Skeletal muscle cell (primary cell): ENCODE measurements at places on chromosomes 2 and 18.

GRCh38 chr2:65232636-65233035 lies 5.0 kb downstream of the ACTR2 start:
- peak; percentile 27 for DNase-seq

DNA sequence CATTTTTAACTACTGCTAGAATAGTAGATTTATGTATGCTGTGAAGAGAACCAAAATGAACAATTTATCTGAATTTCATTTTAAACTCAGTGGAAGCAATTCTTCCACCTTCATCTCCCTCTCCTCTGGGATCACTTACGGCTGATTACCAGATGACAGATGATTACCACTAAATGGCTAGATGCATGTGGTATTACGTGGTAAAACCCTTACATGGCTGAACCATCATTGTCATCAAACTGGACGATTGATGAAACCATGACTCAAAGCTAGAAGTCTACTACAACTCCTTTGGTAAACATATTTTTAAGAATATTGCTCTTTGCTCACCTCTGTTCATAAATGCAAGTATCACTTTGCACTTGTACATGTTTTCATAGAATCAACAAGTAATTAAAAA lies 48.5 kb upstream of the DOCK10 start:
- peak; percentile 55 for DNase-seq

DNA sequence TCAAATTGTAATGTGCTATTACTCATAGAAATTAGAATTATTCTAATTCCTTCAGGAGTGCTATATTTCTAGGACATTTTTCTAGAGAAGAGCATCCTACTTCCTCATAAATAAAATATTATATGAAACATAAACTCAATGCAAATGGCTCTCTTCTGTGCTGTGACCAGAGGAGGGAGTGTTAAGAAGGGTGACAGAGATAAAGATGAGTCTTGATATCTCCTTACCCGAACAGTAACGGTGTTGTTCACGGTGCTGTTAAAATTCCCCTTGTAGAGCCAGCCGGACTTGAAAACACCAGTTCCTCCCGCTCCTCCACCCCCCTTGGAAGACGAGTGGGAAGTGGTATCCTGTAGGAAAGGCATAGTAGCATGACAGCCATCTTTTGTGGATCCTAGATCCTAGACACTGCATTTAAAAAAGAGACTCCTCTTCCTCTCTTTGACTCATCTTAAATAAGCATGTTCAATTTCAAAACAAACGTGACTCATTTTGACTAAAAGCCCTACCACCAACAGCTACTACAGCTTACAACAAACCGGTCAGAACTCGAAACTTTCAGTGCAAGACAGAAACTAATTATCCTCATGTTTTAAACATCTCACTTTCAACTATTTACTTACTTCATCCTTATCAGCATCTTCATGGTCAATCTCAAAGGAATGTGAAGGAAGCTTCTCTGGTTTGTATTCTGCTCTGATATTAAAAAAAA lies 156.3 kb downstream of the DOCK10 start:
- peak; percentile 61 for DNase-seq

GRCh38 chr2:200467806-200468681 lies 41.8 kb downstream of the KCTD18 start:
- no peak for DNase-seq

GRCh38 chr2:145066151-145066661 lies 546.3 kb upstream of the ZEB2 start:
- DNase-seq, result peak; percentile 41

DNA sequence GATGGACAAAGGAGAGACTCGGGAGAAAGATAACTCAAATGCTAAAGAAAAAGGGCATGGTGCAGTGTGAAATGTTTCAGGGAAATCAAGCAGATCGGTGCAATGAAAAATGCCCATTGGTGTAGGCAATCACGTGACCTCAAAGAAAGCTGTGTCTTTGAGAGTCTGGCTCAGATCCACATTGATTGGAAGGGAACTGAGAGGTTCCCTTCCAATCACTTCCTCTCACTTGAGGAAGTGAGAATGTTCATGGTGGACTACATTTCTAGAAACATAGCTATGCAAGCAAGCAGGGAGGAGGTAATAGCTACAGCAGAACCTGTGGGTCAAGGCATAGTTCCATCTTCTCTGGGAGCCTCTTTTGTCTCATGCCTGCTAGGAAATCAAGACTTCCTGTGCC lies 187.4 kb downstream of the LPIN1 start:
- no peak for DNase-seq

GRCh38 chr2:174794851-174795374 lies 30.6 kb upstream of the CHRNA1 start:
- DNase-seq, result no peak

DNA sequence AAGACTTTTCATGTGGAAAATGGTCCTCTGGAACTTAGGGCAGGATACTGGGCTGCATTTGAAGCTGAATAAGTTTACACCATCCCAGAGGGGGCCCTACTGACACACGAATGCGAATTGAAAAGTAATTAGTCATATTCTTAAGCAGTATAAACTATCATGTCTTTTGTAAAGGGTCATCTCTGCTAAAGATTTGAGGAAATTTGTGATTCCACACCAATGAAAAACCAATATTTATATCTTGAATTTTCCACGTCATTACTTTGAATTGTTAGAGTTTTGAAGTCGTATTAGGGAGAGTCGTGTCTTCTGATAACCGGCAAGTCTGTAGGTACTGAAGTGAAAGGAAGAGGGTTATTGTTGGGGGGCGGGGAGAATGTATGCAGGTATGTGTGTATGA lies 4.1 kb upstream of the OTX1 start:
- DNase-seq, result no peak

- DNase-seq, result no peak
These were observed at the start of gene CTAGE1 for GRCh38 chr18:22417496-22418188. Gene CTAGE1 (minus strand): TSS chr18:22417915. CDS start chr18:22417811, 104 bp downstream.

- DNase-seq, result no peak
These were observed 73.0 kb downstream of the MTCL1 start for GRCh38 chr18:8778386-8778785.

- DNase-seq, result no peak
These were observed 2.9 kb downstream of the C1QL2 start for GRCh38 chr2:119155633-119156032.

DNA sequence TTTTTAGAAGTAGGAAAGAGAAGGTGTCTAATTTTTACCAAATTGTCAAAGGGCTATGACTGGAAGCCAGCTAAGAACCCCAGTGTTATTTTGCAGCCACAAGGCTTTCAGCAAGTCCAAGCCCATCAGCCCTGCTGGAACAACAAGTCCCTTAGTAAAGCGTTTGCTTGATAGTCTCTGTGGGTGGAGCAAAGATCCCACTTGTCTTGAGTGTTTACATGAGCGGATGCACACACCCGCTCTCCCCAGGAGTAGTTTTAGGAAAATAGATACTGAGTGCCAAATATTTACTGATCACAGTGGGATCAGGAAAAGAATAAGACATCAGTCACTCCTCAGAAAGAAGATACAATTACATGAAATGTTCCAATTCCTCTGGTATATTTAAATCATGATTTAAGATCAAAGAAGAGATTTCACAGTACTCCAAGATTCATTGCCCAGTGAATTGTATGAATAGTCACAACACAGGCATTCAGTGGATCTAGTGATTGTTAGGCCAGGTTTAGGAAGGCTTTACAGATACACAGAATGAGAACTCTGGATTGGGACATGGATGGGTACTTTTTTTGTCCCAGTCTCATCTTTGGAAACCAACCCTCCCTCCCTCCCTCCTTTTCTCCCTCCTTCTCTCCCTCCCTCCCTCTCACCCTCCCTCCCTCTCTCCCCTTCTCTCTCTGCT lies 514.9 kb downstream of the PTPRM start:
- no peak for DNase-seq

GRCh38 chr2:131022731-131023130 lies 70.5 kb downstream of the FAM168B start:
- DNase-seq, result no peak

DNA sequence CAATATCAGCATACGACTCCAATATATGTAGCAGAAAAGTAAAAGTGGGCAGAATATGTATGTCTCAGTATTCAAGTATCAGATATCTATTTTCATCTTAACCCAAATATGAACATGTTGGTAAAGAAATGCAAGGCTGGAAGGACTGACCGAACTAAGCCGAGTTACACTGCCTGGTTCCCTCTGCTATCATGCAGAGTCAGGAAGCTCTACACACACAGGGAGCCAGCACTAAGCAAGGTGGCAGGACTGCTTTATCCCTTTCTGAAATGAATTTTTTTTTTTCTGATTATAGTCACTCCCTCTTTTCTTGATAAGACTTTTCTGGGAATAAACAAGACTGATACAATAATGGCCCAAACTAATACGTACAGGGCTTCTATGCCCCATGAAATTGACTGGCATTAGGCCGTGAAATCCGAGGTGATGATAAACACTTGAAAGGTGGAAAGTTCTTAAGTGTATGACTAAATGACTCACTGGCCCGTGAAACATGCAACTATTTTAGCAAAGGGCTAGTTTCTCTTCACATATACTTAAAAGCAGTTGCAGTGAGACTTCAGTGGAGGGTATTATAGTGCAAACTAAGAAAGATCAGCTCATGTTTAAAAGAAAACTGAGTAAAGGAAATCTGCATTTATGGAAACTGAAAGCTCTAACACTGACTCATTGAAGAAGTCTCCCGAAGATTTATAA lies 14.9 kb downstream of the DPP4 start:
- no peak for DNase-seq

- DNase-seq, result no peak
These were observed 1.4 kb upstream of the TGOLN2 start for GRCh38 chr2:85329181-85329651.

GRCh38 chr2:25842155-25842554 lies 36.1 kb downstream of the ASXL2 start:
- DNase-seq, result no peak

DNA sequence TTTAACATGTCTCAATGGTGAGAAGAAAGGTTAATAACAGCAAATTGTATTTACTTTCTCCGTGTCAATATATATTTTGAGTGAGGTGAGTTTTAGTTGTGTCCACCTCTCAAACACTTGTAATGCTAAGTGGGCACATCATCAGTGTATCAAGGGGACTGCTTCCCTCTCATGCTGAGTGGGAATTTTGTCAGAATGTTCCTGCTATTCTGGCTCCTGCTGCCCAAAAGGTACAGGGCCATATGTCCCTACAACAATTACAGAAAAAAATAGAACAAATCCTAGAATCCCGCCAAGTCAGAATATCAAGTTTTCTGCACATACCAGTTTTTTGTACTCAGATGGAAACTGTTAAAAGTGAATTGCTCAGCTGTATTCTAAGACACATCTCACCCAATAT lies 5.4 kb upstream of the CERKL start:
- DNase-seq, result no peak

- no peak for DNase-seq
These were observed 49.6 kb downstream of the SPIRE1 start for GRCh38 chr18:12608301-12608700.

GRCh38 chr2:231987124-231987727 lies 25.7 kb downstream of the DIS3L2 start:
- no peak for DNase-seq

- no peak for DNase-seq
These were observed 123.4 kb upstream of the CDH20 start for GRCh38 chr18:61209801-61210200.

DNA sequence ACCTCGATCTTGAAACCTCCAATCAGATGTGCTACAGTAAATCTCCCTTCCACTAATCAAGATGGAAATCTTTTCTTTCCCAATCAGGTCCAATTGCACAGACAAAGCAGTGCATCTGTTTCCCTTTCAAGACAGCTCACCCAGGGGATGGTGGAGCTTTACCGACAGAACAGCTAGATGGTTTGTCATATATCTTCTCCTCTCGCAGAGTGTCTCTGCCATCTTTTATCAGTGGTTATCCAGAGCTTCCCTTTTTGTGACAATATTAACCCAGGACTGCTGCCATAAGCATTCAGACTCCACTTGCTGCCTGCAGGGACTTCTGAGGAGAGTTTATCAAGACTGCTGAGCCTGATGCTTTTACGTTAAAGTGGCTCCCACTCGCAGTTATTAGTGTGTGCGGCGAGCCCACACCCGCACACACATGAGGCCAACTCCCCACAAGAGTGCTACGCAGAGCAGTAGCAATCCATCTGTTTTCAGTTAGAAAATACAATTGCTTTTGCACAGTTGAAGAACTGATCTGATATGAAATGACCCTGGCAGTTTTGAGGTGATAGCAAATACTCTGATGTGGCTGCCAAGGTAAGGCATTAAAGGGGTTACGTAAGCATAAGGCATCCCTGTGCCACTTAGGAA lies 398.9 kb downstream of the NCKAP5 start:
- no peak for DNase-seq

- no peak for DNase-seq
These were observed 15.0 kb downstream of the IMPA2 start for GRCh38 chr18:11996190-11996754.

DNA sequence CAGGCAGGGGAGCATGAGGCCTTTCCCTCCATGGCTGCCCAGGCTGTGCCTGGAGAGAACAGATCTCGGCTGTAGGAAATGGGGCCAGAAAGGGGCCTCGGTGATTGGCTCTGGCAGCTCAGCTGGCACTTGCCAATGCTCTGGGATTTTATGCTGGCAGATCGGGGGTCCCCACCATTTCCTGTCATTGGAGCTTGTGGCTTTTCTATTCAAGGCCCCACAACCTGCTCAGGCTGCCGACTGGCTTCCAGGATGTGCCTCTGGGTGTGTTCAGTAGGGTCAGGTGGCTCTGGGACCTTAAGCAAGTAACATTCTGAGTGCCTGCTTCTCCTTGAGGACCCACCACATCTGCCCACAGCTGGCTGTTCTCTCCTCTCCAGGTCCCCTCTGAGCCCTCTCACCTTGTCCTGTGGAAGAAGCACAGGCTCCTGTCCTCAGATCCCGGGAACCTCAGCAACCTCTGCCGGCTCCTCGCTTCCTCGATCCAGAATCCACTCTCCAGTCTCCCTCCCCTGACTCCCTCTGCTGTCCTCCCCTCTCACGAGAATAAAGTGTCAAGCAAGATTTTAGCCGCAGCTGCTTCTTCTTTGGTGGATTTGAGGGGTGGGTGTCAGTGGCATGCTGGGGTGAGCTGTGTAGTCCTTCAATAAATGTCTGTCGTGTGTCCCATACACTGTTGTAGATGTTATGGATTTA lies 4.2 kb downstream of the GNLY start:
- no peak for DNase-seq

GRCh38 chr2:153477636-153478288 lies 800 bp downstream of the RPRM start:
- no peak for DNase-seq

- DNase-seq, result no peak
These were observed 56.0 kb downstream of the ROCK2 start for GRCh38 chr2:11288431-11288830.

DNA sequence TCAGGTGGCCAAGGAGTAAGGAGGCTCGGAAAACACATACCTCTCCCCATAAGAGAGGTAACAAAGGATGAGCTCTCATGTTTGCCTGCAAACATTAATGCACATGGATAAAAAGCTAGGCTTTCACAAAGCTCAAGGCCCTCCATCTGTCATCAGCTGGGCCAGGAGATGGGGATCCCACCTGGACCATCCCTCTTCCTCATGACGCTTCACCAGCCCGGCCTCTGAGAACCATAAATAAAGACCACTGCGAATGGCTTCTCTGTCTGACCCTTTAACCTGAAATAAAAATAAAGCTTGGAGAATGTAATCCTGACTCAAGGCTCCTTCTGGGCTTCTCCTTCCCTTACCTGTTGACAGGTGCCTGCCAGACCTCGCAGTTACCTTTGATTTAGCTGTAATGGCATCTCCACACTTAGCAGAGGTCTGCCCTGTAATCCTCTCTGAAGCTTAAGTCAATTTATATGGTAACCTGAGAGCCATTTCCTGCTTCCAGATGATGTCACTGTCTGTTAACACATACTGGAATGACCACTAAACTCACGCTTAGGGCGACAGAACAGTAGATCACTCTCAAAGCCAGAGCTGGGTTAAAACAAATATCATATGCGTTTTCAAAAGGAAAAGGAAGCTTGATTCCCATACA lies 29.3 kb upstream of the FOXI3 start:
- DNase-seq, result peak; percentile 6

- no peak for DNase-seq
These were observed 35.4 kb upstream of the PGAP1 start for GRCh38 chr2:196961889-196962288.
